ENCODE measurements at places on chromosomes 3 and 15.

DNA sequence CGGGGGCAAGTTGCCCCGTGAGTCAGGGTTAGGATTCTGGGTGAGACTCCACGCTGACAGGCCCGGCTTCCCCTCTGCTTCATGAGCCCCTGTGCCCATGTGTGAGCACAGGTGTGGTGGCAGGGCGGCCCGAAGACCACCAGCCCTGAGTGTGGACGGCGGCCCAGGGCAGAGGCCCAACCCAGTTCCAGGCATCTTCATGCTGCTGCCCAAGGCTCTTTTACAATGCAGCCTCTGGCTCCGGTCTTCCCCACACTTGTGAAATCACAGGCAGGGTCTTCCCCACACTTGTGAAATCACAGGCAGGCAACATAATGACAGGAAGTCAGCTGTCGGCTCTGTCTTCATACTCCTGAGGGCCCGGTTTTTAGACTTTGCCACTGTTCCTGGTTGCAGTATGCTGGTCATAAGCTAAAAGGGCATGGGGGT lies 78.8 kb downstream of the AAGAB start:
- no peak for DNase-seq

DNA sequence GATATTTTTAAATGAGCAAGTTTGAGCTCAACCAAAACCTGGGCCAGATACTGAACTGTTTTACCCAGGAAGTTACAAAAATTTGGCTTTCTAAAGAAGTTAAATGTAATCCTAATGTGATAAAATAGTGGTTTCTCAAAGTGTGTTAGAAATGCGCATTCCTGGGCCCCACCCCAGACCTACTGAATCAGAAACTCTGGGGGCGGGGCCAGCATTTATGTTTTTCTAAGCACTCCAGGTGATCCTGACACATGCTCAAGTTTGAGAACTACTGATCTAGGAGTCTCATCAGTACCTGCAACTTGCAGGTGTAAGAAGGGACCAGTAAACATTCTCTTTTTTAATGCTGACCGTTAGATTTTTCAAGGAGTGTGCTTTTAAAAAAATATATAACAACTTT lies 190.6 kb downstream of the VPS13C start:
- no peak for DNase-seq

- DNase-seq: no peak
Measured at GRCh38 chr3:87173776-87174175, 53.3 kb upstream of the CHMP2B start.

DNA sequence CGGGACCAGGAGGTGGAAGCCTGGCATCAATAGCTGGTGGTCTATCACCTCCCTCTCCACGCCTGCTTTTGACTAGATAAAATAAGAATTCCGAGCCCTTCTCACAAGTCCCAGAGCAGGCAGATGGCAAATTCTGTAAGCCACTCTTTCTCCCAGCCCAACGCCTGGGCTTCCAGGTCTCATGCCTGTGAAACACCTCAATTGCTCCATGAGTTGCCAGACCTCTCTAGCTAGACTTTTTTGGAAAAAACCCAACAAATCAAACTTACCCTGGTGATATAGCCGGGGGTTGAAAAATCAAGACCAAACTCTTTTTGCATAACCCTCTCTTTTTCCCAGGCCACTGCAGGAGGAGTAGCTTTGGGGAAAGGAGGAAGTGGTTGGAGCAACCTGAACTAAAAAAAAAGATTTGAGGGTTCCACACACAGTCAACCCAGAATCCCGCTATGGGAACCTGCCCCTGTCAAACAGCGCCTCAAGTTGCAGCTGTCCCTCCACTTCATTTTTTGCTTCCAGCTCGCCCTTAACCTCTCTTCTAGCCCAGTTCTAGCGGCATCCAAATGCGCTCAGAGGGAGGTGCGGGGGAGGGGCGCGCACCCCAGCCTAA lies 7.0 kb downstream of the BHLHE40 start:
- no peak for DNase-seq

DNA sequence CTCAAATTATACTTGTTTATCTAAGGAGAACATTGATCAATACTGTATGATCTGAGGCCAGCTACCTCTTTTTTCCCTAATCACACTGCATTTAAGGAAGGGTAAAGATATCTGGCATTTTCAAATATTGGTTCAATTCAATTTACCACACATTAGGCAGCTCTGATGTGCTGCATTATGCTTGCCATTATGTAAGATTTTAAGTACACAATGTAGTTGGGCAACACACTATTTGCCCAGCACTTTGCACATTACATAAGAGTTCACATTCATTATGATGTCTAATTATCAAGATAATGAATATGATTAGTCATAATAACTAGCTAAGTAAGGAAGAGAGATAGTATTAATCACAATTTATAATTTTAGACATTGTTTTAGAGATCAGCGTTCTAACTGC lies 196.3 kb downstream of the BCHE start:
- DNase-seq: no peak

DNA sequence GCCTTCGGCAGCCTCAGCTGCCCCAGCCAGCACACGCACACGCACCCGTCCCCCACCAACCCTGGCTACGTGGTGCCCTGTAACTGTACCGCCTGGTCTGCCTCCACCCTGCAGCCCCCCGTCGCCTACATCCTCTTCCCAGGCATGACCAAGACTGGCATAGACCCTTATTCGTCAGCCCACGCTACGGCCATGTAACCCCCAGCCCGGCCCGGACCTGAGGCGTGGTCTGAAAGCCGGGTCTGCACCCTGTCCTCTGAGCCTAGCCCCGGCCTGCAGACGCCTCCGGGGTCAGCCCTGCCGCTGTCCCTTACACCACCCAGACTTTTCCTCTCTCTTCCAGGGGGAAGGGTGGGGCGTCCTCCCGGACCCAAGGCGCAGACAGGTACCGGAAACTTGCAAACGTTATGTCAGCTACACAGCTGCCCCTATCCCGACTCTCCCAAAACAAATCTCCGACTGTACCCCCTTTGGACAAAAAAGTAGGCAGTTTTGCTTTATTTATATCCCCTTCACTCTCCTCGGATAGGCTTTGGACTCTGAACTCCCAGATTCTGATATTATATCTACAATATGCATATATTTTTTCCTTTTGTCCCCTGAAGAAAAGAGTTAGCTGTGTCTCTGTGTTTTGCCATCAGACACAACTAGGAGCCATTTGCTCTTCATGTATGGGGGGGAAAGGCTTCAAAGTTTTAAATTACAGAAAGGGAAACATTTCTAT lies 1.4 kb downstream of the SOX14 start:
- DNase-seq: no peak

DNA sequence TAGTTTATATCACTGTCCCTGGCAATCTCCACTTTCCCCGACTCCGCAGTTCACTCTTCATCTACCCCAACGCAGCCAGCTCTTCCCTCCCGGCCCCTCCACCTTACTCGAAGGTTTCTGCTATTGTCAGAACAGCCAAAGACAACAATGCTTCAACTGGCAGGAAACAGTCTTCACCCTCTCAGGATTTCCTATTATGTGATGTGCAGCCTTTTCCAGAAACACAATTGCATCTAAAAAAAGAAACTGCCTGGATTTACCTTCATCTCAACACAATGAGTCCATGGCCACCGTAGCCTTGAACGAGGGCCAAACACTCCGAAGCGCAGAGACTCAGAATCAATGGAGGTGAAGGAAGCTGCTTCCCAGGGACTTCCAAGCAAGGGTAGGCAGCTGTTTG lies 182.1 kb upstream of the TSC22D2 start:
- no peak for DNase-seq

DNA sequence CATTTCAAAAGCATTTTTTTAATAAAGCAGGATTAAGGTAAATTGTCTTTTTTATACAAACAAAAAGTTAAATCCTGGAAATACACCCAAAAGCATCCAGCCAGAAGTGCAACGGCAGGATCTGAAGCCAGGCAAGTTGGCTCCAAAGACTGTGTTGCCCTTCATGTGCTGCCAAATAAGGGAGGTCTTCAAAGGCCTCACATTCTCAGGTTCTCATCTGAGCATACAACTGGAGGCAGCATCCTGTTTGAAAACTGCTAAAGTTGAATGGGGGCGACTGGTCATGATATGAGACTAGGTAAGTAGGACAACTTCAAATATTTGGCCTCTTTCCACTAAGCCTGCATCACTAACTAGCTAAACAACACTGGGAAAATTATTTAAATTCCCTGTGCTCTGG lies 52.2 kb downstream of the IMPG2 start:
- DNase-seq: no peak

- no peak for DNase-seq
Measured at GRCh38 chr3:147215660-147216059, 190.7 kb downstream of the ZIC4 start.

DNA sequence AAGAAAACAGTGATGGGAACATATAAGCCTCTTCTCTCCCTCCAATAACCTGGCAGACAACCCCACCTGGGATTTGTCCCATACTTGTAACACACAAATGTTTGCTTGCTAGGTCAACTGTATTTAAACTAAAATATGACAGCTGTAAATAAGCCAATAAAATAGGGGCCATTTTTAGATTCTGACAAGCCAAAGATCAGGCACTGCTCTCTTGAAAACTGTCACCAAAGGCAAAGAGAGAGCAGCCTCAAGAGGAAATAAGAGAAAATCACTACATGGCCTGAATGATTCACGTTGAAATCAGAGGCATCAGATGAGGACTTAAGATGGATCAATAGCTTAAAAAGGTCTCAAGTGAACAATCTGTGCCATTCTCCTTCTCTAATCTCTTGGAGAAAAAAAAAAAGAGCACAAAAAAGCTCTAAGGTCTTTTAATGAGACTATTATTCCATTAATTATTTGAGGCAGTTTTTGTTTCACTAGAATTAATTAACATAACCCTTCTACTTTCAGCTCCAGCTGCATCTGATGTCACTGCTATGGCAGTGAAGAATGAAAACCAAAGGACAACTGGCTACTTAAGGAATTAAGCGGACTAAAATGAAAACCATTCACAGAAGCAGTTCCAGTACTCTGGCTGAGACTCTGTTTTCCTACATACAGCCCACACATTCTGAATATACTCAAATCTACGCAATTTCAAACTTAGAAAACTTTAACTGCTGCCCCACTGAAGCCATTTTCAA lies 19.0 kb downstream of the MYO5A start:
- no peak for DNase-seq

GRCh38 chr15:26615927-26616302 lies 157.0 kb downstream of the GABRB3 start:
- no peak for DNase-seq

- DNase-seq: no peak
Measured at GRCh38 chr3:63047068-63047467, 171.9 kb upstream of the CADPS start.

DNA sequence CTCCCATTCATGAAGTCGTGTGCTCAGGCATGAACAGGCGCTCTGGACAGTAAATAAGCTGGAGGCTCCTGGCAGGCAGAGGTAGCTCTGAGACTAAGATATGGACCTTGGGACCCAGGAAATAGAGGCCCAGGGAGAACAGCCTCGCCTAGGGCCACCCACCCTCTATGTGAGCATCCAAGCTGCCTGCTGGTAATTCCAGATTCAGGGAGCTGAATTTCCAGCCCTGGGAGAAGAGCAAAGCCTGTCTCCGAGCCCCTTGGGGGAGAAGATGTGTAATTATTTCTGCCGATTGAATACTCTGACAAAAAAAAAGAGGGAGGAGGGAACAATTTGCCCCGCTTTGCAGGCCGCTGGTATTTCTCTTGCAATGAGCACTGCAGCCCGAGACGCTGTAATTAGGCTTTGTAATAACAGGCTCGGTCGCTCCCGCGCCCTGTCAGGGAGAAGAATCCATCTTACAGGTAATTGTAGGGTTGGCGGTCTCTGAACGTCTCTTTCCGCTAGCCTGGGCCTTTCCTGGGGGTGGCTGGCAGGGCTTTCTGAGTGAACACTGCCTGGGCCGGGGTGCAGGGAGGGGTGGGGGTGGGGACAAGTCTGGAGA lies 131.5 kb downstream of the WNT7A start:
- no peak for DNase-seq

GRCh38 chr3:149717391-149718056 lies 34.8 kb downstream of the COMMD2 start:
- DNase-seq: no peak

GRCh38 chr3:125240496-125240895 lies 27.9 kb upstream of the SLC12A8 start:
- no peak for DNase-seq

GRCh38 chr3:190070622-190071347 lies 49.9 kb downstream of the P3H2 start:
- no peak for DNase-seq

- DNase-seq: no peak
Measured at GRCh38 chr3:13546667-13547171, 2.2 kb upstream of the FBLN2 start.

DNA sequence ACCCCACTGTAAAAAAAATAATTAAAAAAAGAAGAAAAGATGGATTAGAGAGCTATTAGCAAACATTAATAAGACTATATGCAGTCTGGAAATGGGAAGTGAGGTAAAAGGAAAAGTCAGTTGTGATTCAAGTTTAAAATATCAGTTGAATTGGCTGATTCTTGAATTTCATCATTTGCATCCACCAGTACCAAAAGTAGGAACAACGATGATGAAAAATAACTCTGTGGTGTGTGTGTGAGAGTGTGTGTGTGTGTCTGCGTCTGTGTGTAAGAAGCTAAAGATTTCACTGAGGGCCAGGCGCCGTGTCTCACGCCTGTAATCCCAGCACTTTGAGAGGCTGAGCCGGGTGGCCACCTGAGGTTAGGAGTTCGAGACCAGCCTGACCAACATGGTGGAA lies 56.0 kb upstream of the SLC4A7 start:
- no peak for DNase-seq

- DNase-seq: no peak
Measured at GRCh38 chr3:52779011-52779836, 1.8 kb downstream of the ITIH1 start.

DNA sequence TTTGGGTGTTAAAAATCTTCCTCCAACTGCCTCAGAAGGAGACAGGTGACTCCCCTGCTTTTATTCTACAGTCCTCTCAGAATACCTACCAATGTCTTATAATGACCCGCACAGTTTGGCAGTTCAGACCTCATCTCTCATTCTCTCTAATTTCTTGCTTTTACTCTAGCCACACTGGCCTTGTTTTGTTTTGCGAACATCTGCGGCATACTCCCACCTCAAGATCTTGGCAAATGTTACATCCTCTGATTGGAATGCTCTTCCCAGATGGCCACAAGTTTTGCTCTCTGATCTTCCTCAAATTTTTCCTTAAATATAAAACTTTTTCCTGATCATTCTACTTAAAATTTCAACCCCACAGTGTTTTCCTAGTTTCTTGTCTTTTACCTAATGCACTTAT lies 94.1 kb downstream of the PLSCR2 start:
- DNase-seq: no peak

DNA sequence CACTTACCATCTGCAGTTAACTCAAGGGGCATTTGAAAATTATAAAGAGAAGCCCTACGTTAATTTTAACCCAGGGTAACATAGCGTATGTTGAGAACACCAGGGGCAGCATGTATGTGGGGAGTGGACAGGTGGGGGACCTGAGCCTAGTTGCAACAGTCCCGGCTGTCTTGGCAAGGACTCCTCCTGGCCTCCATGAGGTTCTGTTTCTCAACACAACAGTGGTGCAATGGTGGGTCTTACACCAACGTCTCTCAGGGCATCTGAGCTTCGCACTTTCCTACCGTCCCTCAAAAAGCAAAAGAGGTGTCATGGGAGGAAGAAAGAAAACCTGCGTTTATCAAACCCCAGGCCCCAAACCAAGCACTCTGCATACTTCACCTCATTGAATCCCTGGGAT lies 50.6 kb downstream of the MGLL start:
- no peak for DNase-seq
